ENCODE measurements at places on chromosomes 2 and 18.
A peak's percentile ranks its signal among the peaks of the same experiment; 100 is the strongest.

GRCh38 chr2:237092920-237093781, 7.5 kb downstream of the COPS8 start:
- peak; percentile 11 for DNase-seq

DNA sequence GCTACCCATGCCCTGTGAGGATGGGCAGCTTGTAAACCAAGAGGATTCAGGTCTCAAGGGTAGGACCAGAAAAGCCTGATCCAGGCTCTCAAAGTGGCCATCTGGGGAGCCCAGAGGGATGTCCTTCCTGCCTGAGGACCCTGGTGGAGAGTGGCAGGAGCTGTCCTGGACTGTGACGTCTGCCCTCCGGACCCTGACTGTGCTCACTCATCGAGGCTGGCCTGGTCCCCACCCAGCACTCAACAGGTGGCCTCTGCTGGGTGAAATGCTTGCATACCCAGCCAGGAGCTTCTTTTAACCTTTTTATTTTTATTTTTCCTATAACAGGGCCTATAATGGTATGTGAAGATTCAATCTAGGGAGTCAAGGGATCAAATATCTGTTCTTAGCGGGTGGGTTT, 24.5 kb downstream of the CREG2 start:
- no peak for DNase-seq

GRCh38 chr2:25592766-25593292, 80.5 kb downstream of the DTNB start:
- DNase-seq: peak; percentile 81

DNA sequence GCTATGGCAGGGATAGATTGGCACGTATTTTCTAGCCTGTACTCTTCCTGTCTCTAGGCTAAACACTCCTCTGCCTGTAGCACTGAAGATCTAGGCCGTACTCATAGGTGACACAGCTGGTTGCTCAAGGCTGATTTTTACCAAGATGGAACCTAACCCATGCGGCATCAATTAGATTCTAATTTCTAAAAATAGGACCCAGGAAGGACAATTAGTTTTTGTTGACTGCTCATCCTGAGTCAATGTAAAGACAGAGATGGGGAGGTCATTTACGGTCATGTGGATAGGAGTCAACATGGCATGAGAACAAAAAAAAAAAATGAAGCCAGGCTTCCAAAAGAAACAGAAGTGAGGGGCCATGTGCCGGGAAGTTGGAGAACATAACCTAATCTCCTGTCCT, 360.7 kb upstream of the ETAA1 start:
- no peak for DNase-seq

DNA sequence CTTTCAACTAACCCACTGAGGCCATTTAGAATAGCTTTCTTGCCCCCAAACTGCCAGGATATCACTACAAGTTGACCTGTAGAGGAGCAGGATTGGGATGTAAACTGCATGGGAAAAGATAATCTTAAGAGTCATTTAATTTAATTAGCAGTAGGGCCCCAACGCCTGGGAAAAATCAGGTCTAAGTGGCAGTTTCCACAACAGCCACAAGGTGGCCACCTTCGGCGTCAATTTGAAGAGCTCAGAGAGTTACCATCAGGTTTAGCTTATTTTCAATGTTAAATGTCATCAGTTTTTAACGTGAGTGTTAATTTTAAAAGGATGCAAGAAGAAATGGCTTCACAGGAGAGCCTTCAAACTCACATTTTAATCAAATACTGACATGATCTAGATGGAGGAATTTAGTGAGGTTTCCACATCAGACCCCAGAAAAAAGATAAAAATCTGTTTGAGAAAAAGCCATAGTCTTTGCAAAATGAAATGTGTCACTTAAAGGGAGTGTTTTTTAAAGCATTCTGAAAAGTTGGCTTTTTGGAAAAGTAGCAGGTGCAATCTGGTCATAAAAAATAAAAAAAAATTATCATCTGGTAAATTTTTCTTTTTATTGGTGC, 77.3 kb upstream of the UPP2 start:
- peak; percentile 54 for DNase-seq

GRCh38 chr2:29950481-29950880, 29.1 kb upstream of the ALK start:
- DNase-seq: no peak

GRCh38 chr18:44826418-44827259, 146.0 kb downstream of the SETBP1 start:
- peak; percentile 70 for DNase-seq

GRCh38 chr18:64116571-64117175, 32.2 kb downstream of the LINC00305 start:
- no peak for DNase-seq

GRCh38 chr2:196274387-196274809, 103.0 kb upstream of the STK17B start:
- DNase-seq: no peak

DNA sequence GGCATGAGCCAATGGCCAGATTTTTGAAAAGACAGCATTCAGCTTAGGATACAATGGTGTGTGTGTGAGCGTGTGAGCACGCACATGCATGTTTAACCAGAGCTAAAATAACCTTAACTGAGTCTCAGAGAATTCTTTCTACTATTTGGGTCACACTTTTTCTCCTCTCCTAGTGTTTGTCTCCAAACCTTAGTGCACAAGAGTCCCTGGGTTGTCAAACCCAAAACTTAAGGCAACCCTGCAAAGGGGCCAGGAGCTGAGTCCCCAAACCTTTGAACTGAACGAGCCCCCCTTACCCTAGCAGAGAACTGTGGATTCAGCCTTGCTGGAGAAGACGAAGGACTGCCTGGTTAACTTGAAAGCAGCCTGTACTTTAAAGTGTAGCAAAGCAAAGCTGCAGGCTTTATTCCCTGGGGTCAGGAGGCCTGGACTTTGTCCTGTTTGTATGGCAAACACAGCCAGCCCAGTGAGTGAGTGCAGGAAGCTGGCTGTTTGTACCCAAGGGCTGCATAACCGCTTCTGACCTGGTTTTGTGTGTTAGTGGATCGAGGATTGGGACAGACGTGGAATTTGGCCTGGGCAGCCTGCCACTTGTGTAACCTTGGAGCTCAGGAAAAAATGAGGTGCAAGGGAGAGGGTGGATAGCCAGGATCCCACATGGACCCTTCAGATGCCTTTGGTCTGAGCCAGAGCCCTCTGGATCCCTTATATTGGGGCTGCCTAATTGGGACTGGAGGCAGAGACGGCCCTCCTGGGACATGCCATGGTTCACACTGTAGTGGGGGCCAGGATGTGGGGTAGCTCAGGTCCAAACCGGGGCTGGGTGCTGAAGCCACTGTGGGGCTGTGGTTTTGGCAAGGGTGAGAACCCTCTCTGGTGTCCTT, 6.4 kb upstream of the PSMD1 start:
- peak; percentile 59 for DNase-seq

DNA sequence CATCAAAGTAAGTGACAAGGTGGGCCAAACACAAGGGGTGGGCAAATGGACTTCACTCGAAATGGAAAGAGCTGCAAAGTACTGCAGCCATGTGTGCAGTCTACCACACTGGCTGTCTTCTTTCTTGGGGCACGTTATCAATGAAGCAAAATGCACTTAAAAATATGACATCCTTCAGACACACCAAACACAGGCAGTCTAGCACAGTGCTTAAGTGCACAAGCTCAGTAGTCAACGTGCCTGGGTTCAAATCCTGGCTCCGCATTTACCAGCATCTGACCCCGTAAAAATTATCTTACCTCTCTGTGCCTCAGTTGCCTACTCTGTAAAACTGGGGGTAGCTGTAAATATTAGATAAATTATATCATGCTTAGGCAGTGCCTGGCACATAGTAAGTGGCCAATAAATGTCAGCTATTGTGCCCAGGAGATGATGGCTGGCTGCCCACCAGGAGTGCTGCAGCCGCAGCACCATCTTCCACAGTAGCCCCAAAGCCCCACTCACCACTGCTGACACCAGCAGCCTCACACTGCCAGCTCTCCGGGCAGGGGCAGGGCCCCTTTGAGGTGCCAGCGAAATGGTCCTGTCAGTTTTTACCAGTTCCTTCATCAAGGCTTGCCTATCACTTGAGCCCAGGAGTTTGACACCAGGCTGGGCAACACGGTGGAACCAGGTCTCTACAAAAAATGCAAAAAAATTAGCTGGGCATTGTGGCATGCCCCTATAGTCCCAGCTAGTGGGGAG, 121.8 kb upstream of the SLC1A4 start:
- no peak for DNase-seq

GRCh38 chr2:38381381-38382143, 4.5 kb upstream of the ATL2 start:
- no peak for DNase-seq

DNA sequence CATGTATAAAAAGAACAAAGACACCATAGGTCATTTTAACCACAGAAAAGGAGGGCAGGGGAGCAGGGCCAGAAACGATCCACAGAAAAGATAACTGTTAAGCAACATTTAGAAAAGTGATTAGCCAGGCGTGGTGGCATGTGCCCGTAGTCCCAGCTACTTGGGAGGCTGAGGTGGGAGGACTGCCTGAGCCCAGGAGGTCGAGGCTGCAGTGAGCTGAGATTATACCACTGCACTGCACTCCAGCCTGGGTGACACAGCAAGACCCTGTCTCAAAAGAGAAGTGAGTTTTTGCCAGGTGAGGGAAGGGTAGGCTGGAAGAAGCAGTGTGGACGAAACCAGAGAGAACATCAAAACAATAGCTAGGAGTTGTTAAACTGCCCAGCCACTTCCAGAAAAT, 3.3 kb downstream of the WDR12 start:
- no peak for DNase-seq

GRCh38 chr18:42850174-42851083, 265.1 kb downstream of the RIT2 start:
- no peak for DNase-seq

DNA sequence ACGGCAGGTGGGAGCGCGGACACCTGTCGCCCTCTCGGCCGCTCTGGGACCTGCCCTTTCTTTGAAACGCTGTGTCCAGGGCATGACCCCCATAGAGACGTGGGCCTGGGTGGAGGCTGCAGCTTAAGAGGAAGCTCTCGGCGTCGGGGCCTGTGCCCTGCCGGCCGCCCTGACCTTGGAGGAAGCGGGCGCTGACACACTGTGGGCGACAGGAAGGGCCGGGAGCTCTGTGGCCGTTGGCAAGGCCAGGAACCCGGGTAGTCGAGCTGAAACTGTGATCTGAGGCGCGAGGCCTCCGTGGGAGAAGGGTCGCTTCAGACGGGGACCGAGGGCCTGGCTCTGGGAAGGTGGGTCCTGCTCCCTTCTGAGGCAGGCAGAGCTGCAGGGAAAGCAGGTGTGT, 28.2 kb downstream of the KCNG2 start:
- DNase-seq: no peak

DNA sequence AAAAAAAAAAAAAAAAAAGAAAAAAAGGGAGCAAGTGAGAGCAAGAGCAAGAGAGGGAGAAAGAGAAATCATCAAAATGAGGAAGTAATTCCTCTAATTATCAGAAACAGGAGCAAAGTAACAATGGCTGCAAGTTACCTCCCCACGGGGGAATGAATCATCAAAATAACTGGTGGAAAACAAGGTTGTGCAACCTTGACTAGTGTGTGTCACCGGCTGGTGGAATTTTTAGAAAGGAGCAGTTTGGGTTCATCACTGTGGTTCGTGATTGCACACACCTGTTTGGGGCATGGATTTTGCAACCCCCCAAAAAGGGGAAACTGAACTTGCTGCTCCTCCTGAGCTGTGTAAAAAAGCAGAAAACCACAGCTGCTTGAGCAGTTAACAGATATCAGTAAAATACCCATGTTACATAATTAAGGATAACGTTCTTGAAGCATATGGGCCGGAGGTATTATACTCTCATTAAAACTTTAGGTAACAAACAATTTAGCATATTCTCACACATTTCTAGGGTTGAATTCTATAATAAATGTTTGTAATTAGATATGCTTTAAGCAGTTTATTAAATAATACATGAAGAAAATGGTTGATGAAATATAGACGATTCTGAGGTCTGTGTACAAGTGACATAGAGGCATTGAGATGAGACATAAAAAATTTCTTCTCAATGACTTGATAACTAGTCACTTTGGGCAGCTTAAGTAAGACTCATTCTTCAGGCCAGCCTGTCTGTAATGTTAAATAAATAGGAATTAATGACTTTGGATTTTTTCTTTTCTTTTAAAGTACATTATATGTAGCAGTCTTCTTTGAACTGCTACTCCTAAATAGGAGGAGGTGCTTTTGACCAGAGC, 184.2 kb upstream of the ZEB2 start:
- DNase-seq: peak; percentile 37

GRCh38 chr18:63016270-63016669, 300.9 kb downstream of the PHLPP1 start:
- peak; percentile 70 for DNase-seq

GRCh38 chr2:109256111-109256510, 127.1 kb downstream of the SH3RF3 start:
- no peak for DNase-seq

GRCh38 chr2:43220229-43220751, 6.1 kb downstream of the ZFP36L2 start:
- peak; percentile 83 for DNase-seq

Data from pons (tissue), 1 donor.